ENCODE measurements at places on chromosomes 3 and 15.
A peak's percentile ranks its signal among the peaks of the same experiment; 100 is the strongest.

DNA sequence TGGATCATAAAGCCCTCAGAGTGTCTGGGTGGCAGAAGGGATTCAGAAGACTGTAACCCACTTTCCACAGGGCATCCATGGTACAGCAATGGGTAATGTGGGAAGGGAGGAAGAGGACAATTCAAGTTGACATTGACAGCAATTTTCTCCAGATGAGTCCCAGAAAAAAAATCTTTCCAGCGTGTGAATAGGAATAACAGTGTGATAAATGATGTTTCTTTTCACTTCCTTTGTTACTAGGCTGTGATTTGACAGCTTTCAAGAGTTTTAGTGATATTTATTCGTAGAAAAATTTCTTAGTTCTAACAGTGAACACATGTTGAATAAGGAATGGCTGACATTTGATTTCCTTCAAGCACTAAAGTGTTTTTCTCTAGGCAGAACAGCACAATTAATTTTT is 186.4 kb downstream of the CADPS start:
- no peak for DNase-seq

DNA sequence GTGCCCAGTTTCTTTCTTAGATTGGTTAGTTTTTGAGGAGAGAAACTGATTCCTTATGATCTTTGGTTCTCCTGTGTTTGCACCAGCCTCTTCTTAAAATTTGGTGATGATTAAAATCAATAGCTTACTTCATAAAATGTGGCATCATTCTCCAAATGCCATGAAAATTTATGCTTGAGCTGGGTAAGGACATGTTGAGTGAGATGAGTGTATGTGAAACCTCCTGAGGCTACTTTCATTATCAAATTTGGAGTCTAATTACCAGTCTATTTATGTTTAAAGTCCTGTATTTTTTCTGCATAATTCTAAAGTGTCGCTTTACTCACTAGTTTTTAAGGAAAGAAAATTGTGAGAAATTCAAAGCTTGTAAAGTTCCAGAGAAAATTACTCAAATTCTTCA is 102.1 kb downstream of the DIPK2A start:
- no peak for DNase-seq

DNA sequence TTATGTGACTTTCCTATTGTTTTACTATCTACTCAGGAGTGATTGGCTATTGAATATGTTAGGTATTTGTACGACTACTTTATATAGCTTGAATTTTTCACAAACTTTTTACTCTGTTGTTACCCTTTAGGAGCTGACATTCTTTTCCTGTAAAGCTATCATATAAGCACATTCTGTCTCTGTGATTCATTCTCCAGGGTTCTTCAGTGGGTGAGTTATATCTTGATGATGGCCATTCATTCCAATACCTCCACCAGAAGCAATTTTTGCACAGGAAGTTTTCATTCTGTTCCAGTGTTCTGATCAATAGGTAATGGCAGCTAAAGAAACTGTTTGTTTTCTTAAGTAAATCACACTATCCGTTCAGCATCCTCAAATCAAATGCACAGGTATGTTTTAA is 10.1 kb upstream of the CAPN3 start:
- no peak for DNase-seq

- no peak for DNase-seq
Measured at GRCh38 chr15:52288051-52288942, 7.3 kb downstream of the MYO5C start.

- peak; percentile 9 for DNase-seq
Measured at GRCh38 chr3:146507331-146508120, 36.9 kb downstream of the PLSCR1 start.

DNA sequence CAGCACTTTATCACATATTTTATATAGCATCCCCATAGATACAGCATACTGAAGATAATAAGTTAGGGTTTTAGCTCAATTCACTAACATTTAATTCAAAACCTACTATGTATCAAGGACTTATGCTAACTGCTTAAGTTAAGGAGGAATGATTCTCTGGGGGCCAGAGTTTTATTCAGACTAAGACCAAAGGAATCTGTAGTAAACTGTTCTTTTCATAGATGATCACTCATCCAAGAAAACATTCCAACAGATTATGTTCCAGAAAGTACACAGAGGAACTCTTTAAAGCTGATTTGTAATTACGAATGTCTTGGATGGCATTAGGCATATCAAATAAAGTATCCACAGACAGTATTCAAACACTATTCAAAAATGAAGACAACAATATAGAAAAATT is 226.4 kb downstream of the SCAPER start:
- peak; percentile 12 for DNase-seq

DNA sequence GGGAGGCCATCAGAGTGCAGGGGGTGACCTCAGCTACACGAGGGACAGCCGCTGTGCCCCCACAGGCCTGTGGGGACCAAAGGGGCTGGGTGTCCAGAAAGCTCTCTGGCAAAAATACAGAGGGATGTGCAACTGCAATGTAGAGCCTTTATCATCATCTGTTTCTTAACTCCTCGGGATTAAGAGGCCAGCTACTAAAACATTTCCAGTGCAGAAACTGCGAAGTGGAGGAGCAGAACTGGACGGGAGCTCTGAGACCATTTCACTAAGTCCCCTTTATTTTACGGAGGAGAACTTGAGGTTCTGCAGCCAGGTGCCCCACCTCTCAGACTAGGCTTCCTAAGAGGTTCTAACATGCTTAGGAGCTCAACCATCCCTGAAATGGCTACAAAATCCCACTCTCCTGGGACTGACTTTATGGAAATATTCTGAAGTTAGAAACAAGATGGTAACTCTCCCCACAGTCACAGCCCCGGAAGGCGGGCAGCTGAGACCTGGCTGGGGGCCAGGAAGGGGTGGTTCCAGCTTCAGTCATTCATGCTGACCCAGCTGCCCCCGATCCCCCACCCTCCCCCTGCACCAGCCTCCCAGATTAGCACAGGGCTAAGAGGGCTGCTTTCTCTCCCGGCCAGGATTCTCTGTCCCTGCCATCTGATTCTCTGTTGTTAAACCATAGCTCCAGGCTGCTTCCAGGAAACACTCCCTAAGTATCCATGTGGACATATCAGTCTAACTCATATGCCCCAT is 40.3 kb downstream of the UMPS start:
- peak; percentile 45 for DNase-seq

GRCh38 chr3:171731691-171732090 is 78.6 kb downstream of the PLD1 start:
- DNase-seq = no peak

DNA sequence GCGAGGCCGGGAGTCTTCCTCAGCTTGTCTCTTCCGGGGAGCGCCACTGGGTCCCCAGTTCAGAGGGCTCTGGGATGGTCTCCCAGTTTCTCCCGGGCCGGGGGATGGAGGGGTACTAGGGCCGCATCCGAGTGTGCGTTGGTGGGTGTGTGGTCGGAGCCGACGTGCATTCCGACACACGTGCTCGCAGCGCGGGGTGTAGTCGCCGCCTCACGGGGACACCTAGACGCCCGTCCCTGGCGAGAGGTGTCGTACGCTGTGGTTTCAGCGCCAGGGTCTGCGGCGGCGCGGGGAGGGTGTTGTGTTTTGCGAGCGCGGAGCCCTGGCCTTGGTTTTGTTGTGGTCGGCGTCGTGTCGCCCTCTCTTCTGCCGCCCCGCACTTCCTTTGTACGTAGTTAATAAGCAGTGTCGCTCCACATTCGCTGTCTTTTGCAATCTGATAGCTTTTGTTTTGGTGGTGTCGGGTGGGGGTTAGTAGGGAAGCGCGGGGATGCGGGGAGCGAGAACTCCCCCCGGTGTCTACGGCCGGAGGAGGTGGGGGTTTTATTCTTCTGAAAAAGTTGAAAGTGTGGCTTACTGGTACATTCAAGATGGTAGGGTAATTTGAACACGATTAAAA is 2.2 kb downstream of the IGF1R start:
- DNase-seq = peak; percentile 75

GRCh38 chr3:141288336-141288990 is 56.8 kb downstream of the PXYLP1 start:
- DNase-seq = no peak

DNA sequence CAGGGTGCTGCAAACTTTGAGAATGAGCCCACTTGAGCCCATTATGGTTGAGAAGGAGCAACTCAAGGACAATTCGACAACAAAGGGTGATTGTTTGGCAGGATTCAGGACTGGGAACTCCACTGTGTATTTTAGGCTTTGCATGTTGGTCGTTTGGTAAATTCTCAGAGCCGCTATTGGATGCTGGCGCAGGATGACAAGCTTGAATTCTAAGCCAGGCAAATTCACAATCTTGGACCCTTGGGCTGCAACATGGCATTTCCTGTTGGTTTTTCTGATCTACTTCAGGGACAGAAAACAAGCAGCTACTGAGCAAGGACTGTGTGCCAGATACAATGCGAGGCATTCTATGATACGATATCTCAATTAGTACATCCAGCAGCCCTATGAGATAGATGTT is 82.8 kb downstream of the RYR3 start:
- DNase-seq = no peak

DNA sequence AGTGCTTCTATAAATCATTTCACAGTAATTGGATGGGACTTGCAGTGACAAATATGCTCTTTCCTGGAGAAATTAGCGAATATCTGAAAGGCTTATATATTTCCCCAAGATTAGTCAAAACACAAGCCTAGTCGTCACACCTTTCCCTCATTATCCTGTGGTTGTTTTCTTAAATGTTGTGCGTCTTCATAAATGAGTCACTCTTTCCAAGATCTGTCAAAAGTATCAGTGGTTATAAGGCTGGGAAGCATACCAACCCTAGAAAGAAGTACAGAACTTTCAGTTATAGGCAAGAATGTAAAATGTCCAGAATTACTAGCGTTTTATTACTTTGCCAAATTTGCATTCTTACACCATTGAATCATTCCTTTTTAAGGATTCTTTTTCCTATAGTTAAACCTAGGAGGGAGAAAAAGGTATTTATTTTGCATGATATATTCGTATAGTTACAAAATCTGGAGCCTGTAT is 33.6 kb downstream of the TMEM212 start:
- DNase-seq = no peak

DNA sequence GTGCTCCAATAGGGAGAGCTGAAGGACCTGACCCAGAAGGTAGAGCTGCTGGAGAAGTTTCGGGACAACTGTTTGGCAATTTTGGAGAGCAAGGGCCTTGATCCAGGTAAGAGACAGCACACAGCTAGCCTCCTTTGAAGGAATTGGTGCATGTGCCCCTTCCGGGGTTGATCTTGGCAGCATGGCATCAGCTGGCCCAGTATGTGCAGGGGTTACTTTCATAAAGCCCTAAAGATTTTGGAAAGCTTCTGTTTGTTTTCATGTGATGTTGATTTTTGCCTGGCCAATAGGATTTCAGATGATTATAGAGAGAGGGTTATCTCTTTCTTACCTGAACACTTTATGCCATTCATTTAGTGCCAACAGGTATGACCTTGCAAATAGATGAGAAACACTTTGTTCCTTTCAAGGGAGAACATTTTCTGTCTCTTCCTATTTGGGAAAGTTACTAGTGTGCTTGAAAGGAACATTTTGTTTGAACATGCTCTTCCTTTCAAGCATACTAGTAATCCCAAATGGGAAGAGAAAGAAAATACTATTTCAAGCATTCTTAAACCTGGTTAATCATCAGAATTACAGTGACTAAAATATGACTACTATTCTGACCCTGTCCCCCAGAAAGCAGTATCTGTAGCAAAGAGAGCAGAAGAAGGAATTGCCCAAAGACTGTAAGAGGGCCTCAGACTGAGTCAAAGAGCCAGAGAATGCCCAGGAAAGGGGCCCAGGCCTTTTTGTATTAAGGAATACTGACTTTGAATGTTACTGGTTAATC is 7.5 kb downstream of the KNSTRN start:
- DNase-seq = no peak

DNA sequence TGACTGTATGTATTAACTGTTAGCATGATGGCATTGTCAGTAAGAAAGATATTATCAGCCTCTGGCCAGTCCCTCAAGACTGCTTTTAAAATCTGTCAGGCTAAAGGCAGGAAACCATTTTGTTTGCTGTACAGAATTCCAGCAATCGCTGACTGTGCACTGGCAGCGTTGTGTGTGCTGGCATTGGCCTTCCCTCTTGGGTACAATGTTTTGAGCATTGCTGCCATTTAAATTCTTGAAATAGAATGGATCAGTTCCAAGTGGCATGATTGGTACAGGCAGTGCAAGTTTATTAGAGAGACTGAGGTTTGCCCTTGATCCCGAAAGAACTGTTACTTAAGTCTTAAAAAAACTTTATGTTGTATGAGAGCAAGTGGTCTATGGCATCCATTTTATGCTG is 788.7 kb downstream of the OTOL1 start:
- DNase-seq = no peak

DNA sequence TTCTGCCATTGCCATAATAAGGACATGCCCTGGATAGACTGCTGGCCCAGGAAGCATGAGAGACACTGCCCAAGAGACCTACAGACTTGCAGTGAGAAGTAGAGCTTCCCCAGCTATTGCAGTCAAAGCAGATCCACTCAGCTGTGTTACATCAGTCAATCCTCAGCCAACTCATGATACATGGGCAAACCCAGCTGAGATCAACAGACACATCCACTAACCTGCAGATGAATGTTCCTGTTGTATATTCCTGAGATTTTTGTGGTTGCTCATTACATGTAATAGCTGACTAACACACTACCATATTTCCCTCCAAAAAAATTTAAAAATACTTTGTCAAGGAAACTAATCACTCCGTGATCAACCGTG is 68.6 kb downstream of the DCLK3 start:
- DNase-seq = no peak
